Fibroblast of the aortic adventitia (primary cell): ENCODE measurements at places on chromosomes 1 and 21. TPM values are rescaled to one million over a fixed set of nuclear protein-coding genes. Genes with fewer than 3 reads are reported as not detected.

DNA sequence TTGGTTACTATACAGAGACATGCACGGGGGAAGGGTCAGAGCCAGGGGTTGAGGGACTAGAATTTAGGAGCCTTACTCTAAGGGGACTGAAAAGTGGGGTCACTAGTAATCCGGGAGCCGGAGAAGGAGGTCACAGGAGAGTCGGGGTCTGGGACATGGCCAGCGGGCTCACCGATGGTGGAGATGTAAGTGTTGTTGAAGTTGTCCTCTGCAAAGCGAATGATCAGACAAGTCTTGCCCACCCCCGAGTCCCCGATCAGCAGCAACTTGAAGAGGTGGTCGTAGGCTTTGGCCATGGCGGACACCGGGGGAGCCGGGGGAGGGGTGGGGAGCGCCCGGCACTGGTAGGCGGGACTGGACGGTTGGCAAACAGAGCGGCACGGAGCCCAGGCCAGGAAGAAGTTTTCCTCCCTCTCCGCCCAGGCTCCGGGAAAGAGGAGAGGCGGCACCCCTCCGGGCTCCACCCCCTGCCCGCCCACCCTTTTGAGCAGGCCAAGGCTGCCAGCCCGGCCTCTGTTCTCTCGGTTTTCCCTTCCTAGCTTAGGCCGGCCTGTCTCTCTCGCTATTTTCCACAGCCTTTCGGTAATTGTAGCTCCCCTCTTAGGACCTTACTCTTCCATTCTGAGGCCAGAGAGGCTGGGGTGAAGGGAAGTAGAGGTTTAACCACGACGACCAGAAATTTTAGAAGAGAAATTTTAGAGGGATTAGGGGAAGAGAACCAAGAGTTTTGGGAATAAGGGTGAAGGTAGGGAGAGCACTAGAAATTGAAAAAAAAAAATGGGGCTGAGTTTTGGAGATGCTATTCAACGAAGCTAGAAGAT is at the start of gene RAB13:
Gene RAB13 (minus strand): TSS at position 399 of the 821 bp plus-strand sequence. CDS start 103 bp downstream, at position 296.
- DNase-seq = peak; percentile 85

The WDR47 gene
- total RNA-seq = 22.1 and 26.0 TPM in 2 replicates

The PADI2 gene
- 0.09 and 0.16 TPM in 2 replicates for total RNA-seq

- peak; percentile 17 for DNase-seq
These were observed 1057.3 kb downstream of the ADGRL2 start for GRCh38 chr1:82858031-82858430.

GRCh38 chr1:58057826-58058225 is 488.7 kb downstream of the OMA1 start:
- no peak for DNase-seq

DNA sequence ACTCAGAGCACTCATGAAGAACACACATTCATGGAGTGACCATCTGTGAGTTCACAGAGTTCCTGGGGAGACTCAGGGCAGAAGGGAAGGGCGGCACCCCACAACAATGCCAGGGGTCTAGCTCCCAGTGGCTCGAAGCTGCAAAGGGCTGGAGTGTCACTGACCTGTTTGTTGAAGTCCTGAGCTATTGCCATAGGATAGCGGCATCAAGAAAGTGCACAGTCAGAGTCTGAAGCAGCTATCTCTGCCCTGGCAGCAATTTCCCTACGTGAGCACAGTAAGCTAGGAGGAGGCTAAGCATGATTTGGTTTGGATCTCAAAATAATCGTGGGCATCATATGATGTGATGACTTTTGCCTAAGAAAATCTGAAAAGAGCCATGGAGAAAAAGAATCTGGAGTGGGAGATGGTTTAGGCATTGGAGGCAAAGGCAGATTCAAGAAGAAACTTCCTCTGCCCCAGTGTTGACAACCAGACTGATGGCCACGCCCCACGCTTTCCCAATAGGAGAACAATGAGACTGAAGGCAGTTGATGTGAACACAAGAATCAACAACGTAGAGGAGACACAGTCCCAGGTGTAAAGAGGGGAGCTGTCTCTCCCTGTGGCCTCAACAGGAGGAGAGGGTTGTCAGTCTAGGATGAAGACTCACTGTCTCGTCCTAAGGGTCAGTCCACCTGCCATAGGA is 100.0 kb upstream of the SLC25A33 start:
- peak; percentile 44 for DNase-seq

- DNase-seq = no peak
These were observed 72.3 kb downstream of the CAMK2N1 start for GRCh38 chr1:20413776-20414140.

The LCE2A gene
- not detected in 2 replicates for total RNA-seq

The NBPF19 gene
- 10.1 and 13.9 TPM in 2 replicates for total RNA-seq

DNA sequence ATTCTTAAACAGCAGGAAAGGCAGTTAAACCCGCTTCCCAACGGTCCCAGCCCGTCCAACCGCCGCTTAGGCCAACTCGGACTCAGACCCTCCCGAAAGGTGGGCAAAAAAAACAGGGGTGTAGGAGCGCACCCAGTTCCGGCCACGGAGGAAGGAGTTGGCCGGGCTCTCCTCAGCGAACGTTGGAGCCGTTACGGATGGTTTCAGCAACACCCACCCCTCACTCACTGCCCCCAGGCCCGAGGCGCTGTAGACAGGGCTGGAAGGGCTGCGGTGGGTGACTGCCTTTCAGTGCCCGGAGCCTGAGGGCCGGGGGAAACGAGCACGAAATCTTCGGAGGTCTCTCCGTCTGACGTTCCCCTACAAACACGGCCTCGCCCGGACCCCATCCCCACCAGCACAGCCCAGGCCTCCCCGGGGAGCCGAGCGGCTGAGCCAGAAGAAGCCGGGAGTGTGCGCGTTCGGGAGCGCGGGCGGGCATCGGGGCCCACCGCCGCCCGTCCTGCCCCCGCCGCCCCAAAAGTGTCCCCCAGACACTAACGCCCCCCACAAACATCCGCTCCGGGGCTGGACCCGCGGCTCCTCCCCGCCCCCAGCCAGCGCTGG is 1.3 kb downstream of the KDM5B start:
- no peak for DNase-seq

DNA sequence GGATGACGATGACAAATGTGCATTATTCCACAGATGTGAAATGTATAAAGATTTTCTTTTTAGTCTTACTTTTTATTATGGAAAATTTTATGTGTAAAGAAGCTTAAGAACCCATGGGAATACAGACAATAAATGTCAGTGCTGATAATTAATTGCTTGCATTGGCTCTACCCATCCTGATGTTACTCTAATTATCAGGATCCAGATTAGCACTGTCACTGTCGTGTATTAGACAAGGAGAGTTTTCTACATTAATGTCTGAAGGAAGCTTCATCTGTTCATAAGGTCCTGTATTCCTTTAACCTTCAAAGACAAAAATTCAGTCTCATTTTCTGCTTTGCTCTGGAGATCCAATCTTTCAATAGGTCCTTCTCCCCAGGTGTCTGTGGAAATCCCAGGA is 259.1 kb upstream of the ADAMTS5 start:
- no peak for DNase-seq

The TCEA3 gene
- total RNA-seq = 22.8 and 44.9 TPM in 2 replicates

The PPFIA4 gene
- total RNA-seq = 1.3 and 10.0 TPM in 2 replicates

The NUCKS1 gene
- 145 and 253 TPM in 2 replicates for total RNA-seq

DNA sequence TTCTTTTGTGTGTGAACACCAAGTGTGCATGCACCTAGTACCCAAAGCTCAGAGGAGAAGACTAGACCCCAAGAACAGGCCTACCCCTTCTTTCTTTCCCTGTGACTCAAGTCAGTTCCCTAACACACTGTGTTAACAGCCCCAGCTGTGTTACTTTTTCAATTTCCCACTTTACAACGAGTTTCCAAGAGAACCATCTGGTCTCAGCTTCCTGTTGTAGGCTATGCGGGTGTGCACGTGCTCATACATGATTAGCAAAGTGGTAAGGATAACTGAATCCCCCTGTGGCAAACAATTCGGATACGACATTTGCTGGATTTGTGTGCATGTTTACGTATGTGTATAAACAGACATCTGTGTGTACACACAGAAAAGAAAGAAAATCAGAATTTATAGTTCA is 17.9 kb downstream of the IFNAR2 start:
- no peak for DNase-seq

DNA sequence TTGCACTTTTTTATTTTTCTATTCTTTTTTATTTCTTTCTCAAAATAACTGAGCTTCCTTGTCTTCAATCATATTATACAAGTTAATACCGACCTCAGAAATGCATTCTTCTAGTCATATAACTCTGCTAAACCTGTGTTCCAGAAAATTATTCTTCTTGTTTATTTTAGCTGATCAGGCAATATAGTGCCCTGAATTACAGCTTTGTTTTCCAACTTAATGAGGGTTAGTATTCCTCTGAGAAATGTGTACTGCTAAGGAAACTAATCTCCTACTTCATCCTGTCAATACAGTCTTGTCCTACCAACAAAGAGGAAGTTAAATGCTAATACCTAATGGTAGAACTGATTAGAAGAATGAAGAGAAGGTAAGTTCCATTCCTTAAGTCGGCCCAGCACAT is 13.0 kb downstream of the BRINP3 start:
- DNase-seq = no peak

- DNase-seq = no peak
These were observed 345 bp downstream of the HPCAL4 start for GRCh38 chr1:39690794-39691382.

DNA sequence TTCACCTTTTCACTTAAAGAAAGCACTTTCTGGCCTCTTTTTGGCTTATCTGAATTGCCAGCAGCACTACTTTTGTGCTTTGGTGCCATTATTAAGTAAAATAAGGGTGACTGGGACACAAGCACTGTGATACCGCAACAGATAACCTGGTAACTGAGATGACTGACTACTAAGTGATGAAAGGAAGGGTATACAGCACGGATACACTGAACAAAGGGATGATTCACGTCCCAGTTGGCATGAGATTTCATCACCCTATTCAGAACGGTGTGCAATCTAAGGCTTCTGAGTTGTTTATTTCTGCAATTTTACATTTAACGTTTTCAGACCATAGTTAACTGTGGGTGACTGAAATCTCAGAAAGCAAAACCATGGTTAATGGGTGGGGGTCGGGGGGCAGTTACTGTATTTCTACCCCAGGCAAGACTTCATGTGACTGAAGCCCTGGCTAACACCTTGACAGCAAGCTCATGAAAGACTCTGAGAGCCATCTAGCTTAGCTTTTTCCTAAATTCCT is 102.8 kb downstream of the CLIC6 start:
- peak; percentile 85 for DNase-seq

The ATP1A4 gene
- not detected in 2 replicates for total RNA-seq

DNA sequence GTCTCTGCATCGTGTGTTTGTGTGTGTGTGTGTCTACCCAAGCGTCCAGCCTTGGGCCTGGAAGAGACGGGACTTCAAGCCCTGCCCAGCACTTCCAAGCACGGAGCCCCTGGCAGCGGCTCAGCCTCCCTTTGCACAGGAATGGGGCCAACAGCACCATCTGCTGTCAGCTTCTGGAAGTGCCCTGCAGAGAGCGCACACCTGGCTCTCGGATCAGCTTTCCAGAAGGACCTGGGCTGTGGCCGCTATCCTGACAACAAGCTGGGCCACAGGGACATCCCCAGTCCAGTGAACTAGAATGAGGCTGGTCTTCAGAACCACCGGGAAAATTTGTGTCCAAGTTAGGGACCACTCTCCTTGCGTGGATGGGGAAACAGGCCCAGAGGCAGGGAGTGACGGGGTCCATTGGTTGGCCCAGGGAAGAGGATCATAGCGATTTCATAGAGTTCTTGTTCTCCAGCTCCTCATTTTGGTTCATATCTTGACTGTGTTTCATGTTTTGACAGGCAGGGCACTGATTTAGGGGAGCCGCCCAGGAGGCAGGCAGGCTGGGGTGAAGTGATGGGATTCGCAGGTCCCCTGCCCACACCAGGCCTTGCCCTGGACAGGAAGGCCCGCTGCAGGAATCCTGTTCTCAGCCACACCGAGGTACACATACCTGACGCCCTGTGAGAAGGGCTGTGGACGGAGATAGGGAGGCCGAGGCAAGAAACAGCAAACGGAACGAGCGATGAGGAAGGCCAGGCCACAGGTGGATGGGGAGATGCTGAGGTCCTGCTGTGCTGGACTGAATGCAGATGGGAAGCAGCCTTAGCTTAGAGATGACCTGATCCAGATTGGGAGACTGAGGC is 38.4 kb downstream of the TAS1R2 start:
- DNase-seq = peak; percentile 69

DNA sequence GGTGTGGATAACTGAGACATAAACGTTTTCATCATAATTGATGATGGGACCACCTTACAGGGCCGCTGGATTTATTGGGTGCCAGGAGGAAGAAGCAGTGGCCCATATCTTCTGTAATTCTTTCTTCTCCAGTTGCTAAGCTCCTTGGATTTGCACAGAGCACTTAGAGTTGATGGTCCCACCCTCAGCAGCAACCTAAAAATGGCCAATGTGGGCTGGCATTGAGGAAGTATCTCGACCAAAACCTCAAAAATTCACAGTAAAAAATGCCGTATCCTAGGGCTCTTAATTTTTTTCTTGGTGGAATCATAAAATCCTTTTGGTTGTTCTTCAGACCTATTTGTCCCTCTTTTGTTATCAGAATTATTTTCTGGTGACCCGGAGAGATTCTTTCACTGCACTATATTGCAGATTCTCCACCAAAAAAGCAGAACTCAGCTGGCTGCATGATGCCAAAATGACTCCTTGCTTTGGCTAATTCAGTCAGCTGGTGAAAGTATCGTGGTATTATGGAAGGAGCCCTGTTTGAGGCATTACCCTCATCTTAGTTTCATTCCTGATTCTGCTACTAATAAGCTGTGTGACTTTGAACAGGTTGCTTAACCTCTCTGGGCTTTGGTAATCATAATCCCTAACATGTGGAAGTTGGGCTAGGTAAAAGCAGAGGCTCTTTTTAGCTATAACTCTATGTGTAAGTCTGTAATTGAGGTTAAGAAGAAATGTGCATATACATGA is 27.6 kb downstream of the KIRREL1 start:
- DNase-seq = peak; percentile 55

DNA sequence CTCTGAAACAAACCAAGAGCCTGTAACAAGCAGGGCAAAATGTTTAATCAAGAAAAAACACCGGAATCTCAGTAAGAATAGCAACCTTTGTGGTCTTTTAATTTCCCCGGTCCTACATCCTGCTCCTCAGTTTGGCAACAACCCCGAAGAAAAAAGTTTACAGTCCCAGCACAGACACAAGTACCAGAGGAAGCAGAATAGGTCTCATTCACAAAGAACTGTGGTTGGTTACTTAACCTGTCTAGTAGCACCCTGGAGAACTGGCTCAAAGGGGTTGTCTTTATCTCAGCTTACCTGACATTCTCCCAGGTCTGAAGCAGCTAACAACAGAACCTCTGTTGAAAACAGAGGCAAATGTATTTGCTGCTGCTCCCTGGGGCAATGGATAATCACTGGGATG is 399.3 kb downstream of the AJAP1 start:
- no peak for DNase-seq

The PDZK1 gene
- 0.54 TPM in 1 of 2 replicates, not detected in the other for total RNA-seq

DNA sequence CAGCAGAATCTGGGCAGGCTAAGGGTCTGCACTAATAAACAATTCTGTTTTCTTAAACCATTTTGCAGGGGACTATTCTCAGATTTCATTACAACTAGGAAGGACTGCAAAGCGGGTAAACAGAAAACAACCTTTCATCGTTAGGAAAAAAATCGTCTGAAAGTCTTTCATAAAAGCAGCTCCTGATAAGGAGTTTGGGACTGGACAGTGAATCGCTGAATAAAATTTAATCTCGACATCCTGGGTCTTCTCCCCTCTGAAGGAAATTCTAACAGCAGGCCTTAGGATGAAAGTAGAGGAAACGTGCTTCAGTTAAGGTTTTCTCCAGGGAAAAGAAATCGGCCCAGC is 471 bp upstream of the MTF2 start:
- no peak for DNase-seq

- peak; percentile 88 for DNase-seq
These were observed 59.1 kb downstream of the CAMK2N1 start for GRCh38 chr1:20426923-20427322.

The EFNA1 gene
- total RNA-seq = 0.16 and 0.54 TPM in 2 replicates
